Large intestine (tissue), 12 donors: ENCODE measurements at places on chromosomes 12 and 14. TPM values are rescaled to one million over a fixed set of nuclear protein-coding genes. Genes with fewer than 3 reads are reported as not detected.
A peak's percentile ranks its signal among the peaks of the same experiment; 100 is the strongest.

GRCh38 chr12:4118601-4119156 is 154.9 kb upstream of the CCND2 start:
- no peak for DNase-seq

The GARIN6 gene
- not detected for polyA plus RNA-seq

The ADCK1 gene
- 8.5 TPM for polyA plus RNA-seq

GRCh38 chr14:64544607-64545312 is 4.2 kb downstream of the HSPA2 start:
- DNase-seq, result no peak

The PZP gene
- 0.24 TPM for polyA plus RNA-seq

- peak; percentile 76 for DNase-seq
These were observed 7.8 kb downstream of the SH2B3 start for GRCh38 chr12:111413442-111414086.

GRCh38 chr14:104239861-104240301 is 101.5 kb downstream of the KIF26A start:
- peak; percentile 53 for DNase-seq

The LRRC10 gene
- not detected for polyA plus RNA-seq

The AMIGO2 gene
- 19.6 TPM for polyA plus RNA-seq

DNA sequence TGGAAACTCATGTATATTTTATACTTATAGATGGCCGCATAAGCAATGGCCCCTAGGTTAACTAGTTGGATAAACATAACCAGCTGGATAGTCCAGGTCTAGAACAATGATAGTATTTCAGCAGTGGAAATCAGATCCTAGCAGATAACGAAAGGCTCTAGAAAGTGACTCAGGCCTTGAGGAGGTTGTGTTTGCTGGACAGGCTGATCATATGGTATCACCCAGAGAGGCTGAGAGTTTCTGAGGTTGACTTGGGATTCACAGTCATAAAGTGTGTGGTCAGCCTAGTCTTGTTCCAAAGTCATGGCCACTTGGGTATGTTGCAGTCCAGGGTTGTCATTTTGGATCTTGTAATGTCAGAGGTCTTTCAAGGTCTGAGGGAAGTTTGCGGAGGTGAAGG is 16.8 kb downstream of the FLVCR2 start:
- DNase-seq, result no peak

- DNase-seq, result no peak
These were observed 84.8 kb downstream of the BICD1 start for GRCh38 chr12:32191445-32191844.

The SLC38A4 gene
- 1.3 TPM for polyA plus RNA-seq

DNA sequence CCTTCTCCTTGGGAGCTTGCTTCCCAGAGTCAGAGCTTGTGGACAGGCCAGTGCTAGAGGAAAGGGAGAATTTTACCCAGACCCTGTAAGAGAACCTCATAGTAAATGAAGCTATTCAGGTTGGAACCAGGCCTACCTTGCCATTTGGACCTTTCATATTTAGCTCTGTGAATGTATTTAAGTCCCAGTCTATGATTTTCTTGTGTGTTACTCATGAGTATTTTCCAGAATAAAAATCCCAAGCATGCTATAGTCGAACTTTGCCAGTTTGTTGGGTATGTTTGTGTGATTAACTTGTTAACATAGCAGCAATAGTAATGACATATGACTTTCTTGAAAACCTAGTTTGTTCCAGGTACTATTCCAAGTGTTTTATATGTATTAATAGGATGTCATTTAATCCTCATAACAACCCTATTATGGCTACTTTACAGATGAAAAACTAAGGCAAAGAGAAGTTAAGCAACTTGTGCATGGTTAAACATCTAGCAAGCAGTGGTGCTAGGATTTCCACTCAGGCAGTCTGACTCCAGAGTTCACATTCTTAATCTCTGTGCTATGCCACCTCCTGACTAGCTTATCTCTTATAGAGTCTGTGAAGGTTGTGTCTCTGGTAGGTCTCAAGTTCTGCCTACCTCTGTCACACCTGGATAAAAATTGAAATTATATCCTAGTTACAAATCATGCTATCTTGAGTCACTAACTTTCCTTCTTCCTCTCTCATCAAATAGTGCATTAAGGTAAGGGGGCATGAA is 47.9 kb upstream of the GARIN2 start:
- peak; percentile 53 for DNase-seq

The LRTM2 gene
- 0.13 TPM for polyA plus RNA-seq

The SERPINA4 gene
- 46.0 TPM for polyA plus RNA-seq

The SLCO1B3 gene
- not detected for polyA plus RNA-seq

DNA sequence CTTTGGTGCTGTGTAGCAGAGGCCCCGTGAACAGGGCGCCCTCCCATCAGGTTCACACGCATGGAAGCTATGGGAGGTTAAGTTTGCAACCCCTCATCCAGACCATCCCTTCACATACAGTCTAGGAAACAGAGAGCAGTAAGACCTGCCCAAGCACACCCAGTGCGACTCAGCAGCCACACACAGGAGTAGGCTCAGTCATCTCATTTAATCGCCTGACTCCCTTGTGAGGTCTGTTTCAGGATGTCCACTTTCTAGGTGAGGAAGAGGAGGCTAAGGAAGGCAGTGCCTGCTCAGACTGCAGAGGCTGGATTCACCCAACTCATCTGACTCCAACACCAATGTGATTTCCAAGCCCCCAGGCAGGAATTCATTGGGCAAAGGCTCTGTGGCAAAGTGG is 11.9 kb downstream of the BDKRB1 start:
- no peak for DNase-seq

The KIF5A gene
- polyA plus RNA-seq, result 12.3 TPM

DNA sequence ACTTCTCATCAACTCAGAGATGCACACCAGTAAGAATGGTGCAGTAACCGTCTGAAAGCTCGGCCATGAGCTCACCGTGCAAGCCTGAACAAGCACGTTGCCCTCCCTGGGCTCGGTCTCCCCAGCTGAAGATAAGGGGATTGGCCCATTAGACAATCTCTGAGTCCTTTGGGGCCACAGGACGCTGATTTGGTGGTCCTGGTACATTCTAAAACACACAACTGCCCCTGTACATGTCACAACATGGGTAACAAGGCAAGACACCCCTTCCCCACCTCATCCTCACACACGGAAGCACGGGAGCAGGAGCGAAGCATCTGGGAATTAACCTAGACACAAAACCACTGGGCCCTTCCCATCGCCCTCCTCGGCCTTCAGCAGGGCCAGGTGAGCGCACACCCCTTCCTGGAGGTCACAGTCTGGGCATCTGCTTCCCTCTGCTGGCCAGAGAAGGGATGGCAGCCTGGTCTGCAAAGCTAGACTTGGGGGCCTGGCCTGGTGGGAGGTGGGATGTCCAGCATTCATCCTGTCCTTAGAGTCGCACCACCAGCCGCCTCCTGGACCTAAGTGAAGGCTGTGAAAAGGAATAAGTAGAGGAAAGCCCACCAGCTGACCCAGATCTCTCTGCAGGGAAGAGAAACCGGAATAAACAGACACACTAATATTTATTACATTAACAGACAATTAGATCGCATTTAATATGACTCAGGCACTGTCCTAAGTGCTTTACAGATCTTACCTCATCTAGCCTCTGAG is 18.9 kb upstream of the SMUG1 start:
- DNase-seq, result peak; percentile 48

The VRTN gene
- polyA plus RNA-seq, result 0.69 TPM

DNA sequence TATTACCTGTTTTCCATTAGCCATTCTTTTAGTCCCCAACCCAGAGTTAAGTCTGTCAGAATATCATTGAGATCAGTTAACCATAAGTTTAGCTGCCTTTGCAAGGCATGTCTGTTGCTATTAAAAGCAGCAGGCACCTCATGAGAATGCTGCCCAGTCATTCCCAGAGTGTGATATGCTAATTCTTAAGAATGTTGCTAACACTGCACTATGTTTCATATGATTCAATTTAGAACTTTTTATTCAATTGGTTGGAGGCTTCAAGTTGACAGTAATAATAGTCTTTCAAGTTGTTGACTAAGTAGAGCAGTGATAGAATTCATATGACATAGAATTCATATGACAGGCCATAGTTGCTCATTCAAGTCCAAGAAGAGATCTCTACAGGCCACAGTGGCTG is 292.3 kb downstream of the FUT8 start:
- no peak for DNase-seq

- DNase-seq, result no peak
These were observed 100.2 kb downstream of the EPS8 start for GRCh38 chr12:15688838-15689625.

GRCh38 chr14:93723001-93723400 is 65.3 kb downstream of the PRIMA1 start:
- DNase-seq, result no peak

The WDHD1 gene
- 8.1 TPM for polyA plus RNA-seq

GRCh38 chr12:50999093-50999492 is 27.1 kb downstream of the SLC11A2 start:
- no peak for DNase-seq

DNA sequence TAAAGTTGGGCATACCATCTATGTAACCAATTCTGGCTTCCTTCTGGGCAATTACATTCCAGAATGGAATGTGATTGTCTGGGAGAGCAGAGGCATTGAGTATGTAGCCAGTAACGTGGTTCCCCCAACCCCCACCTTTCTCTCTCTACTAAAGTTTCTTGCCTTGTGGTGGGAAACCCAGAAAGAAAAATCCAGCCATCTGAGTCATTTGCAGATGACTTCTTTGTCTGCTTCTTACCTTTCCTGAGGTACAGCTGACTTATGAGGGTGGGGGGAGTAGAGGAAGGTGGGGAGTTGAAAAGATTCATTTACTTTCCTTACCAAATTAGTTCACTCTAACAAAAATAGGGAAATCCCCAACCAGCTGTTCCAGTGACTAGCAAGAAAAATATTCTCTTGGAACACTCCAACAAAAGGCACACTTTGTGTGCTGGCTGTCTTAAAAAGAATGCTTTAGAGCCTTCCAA is 112.1 kb upstream of the FRMD6 start:
- no peak for DNase-seq

- no peak for DNase-seq
These were observed 135.1 kb downstream of the DERA start for GRCh38 chr12:16046266-16046665.

DNA sequence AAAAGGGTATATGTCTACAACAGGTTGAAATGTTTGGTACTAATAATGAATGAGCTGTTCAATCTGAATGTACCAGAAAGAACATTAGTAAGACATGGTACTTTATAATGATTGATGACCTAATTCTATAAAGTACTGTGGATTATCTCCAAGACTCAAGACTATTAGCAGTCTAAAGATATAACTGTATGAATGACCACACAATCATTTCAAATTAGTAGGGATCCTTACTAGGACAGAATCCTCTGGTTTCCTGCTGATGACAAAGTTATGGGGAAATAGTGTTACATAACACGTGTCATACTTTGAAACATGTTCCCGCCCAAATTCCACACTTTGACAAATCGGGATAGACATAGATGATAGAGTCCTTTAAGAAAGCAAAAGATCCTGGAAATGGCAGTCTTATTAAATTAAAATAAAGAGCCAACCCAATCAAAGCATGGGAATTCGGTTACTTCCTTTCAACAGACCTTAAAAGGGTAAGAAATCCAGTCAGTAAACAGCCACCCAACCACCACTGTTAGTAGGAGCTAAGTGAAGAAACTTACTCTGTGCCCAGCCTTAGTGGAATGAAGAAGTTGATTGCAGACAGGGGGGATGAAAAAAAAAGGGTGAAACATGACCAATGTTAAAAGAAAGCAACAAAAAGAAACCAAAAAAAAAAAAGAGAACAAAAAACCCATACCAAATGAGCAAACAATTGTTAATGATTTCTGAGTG is 2.8 kb downstream of the VPS29 start:
- DNase-seq, result peak; percentile 28

DNA sequence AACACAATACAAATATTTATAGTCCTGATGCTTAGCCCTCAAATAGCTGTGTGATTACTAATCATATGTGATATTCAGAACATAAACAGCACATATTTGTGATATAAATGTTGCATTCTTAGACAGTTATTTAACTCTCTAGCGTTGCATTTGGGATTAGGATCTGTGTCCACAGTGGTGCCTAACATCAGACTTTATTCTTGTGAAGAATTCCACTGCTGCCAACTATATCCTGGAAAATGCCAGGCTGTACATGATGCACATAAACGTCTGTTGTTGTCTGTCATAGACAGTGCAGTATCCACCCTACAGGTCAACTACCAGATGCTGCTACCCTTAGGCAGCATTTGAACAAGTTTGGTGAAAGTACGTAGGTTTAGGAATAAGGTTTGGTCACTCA is 39.0 kb downstream of the SLC38A4 start:
- no peak for DNase-seq
